Activated T-helper 2 cell treated with anti-CD3 and anti-CD28 coated beads, Interferon-gamma antibody, Interleukin-2, Interleukin-4, amounts not matched to agents 10 μg/mL and 5 μg/mL and 100 μg/mL, durations not matched to agents 14 hours and 24 hours and 36 hours (primary cell): ENCODE measurements at places on chromosomes 4 and X.

DNA sequence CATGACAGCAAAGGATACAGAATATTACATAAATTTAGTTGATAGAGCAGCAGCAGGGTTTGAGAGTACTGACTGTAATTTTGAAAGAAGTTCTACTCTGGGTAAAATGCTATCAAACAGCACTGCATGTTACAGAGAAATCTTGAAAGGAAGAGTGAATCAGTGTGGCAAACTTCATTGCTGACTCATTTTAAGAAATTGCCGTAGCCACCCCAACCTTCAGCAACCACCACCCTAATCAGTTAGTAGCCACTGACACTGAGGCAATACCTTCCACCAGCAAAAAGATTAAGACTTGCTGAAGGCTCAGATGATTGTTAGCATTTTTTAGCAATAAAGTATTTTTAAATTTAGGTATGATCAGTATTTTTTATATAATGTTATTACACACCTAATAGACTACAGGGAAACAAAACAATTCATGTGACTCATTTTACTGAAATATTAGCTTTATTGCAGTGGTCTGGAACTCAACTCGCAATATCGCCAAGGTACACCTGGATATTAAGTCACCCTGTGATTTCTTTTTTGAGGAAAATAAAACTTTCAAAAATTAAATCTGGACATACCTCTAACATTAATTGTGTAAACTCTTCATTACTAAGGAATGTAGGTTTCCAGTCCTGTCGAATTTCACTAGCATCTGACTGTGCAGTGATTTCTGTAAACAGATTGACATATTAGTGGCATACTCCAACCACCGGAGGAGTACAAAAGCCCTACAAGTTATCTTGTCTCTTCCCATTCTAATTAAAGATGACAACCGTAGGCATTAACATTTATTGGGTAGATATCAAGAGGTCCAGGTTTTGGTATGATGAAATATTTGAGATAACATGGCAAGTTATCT, 71.1 kb downstream of the CLOCK start:
- no peak for DNase-seq

GRCh38 chrX:100747703-100748102, 15.8 kb upstream of the SYTL4 start:
- DNase-seq, result no peak

- DNase-seq, result no peak
Measured at GRCh38 chr4:156948738-156949137, 22.9 kb downstream of the PDGFC start.

- DNase-seq, result no peak
Measured at GRCh38 chr4:185775792-185776555, 36.0 kb downstream of the SORBS2 start.

DNA sequence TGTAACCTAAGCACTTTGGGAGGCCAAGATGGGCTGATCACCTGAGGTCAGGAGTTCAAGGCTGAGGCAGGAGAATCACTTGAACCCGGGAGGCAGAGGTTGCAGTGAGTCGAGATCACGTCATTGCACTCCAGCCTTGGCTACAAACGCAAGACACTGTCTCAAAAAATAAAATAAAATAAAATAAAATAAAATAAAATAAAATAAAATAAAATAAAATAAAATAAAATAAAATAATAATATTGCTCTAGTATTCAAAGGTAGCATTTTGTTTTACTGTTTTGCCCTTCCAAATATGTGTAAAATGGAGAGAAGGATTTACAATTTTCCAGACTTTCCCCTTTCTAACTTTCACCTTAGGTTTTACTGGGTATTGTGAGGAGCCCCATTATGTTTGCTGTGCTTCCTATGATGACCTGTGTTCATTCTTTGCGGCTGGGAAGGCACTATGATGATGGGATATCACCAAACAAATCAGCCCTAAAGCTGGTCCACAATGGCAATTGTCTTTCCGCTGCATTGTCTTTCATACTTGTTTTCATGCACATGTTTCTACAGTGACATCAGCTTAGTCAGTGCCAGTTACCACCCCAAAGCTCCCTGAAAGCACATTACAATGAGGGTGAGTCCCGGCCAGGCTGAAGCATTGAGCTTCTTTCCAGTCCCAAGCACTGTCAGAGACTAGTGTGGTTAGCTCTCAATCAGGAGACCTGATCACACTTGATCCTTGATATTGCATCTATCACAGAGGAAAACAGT, 50.8 kb downstream of the DTHD1 start:
- DNase-seq, result no peak

- DNase-seq, result no peak
Measured at GRCh38 chr4:85302193-85302736, 172.7 kb upstream of the ARHGAP24 start.

DNA sequence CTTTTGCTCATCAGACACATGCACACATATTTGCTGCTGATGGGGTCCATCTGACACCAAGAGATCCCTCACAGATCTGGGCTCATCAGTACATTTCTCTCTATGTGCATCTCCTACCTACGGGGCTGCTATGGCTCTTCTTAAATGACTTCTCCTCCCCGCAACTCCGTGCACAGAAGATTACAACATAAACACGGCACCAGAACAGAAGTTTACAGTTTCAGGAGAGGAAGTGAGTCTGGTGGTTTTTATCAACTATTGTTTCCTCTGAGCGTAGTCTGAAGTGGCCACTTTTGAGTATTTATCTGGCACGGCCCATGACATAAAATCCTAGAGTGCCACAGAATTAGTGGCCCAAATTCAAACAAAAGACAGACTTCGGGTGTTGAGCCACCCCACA, 263.8 kb downstream of the PRDM5 start:
- no peak for DNase-seq

DNA sequence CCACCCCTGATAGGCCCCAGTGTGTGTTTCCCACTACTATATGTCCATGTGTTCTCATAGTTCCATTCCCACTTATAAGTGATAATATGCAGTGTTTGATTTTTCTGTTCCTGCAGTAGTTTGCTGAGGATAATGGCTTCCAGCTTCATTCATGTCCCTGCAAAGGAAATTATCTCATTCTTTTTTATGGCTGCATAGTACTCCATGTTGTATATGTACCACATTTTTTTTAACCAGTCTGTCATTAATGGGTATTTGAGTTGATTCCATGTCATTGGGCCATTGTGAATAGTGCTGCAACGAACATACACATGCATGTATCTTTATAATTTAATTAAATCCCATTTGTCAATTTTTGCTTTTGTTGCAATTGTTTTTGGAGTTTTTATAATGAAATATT, 10.3 kb upstream of the TMPRSS11A start:
- no peak for DNase-seq

- DNase-seq, result no peak
Measured at GRCh38 chr4:83323136-83323535, 11.5 kb downstream of the HPSE start.

DNA sequence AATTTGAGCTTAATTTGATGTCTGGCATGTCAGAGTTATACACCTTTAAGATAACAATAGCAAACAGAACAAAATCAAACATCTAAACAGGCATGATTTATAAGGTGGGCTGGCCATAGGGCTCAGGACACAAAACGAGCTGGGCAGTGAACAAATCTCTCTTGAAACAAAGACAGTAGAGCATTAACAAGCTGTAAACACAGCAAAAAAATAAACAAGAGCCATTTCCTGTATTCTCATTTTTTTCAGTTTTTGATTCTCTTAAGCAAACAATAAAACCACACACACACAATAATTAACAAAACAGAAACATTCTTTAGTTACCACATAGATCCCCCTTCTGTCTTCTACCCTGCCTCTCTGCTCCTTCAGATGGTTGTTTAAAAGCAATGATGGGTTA, 68.3 kb upstream of the TMEM150C start:
- no peak for DNase-seq

DNA sequence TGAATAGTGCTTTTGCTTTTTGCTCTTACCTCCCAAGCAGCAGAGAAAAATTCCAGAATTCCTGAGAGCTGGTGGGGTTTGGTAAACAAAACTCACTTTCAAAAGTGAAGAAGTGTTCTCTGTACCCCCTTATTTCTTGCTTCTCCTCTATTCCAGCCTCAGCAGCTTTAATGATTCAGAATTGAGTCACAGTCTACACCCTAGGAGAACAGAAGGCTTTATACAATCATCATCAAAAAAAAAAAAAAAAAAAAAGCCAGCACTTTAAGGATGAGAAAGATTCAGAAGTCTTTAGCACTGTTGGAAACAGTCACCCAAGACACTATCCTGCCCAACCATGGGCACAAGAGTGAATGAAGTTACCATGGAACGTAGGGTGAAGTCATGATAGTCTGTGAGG, 1583.1 kb upstream of the PCDH10 start:
- DNase-seq, result no peak

- no peak for DNase-seq
Measured at GRCh38 chr4:102535398-102536082, 34.4 kb downstream of the NFKB1 start.

- DNase-seq, result no peak
Measured at GRCh38 chr4:77845400-77845799, 17.2 kb upstream of the MRPL1 start.

- DNase-seq, result no peak
Measured at GRCh38 chrX:153409414-153410101, 1.7 kb upstream of the ZFP92 start.

DNA sequence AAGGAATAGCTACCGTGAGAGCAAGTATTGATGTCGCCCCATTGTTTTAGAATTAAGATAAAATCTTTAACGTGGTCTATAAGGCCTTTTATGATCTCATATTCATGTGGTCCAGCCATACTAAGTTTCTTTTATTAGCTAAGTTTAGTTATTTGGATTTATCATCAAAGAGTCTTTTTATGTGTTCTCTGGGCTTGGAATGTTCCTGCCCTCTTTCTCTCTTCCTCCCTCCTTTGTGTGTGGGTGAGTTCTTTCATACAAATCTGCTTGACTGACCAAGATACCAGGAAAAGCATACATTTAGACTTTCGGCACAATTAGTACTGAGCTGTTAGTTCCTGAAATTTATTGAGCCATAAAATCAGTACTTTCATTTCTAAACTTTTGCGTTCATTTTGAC, 11.3 kb downstream of the TDO2 start:
- no peak for DNase-seq

- DNase-seq, result no peak
Measured at GRCh38 chr4:79044141-79044659, 105.0 kb upstream of the PAQR3 start.

GRCh38 chrX:145848857-145849256, 31.2 kb downstream of the SLITRK2 start:
- no peak for DNase-seq

DNA sequence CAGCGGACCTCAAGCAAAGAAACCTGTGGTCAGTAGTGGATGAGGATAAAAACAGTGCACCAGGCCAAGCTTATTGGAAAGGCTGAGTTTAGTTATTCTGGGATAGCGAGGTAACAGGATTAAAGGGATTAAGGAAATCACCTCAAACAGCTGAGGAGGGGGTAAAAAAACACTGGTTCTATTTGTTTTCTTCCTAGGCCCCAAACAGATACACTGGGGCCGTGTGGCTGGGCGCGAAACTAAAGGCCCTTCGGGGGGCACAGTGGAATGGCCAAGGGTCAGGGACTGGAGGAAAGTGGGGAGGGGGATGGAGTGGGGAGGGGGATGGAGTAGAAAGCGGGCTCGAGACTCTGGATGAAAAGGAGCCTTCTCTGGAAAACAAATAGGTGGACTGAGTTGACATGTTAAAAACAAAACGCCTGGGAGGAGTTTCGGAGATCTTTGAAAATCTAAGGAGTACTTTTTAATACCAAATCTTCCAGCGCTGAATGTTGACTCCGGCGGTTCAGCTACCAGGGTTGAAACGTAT, 2.9 kb downstream of the SOX3 start:
- no peak for DNase-seq

DNA sequence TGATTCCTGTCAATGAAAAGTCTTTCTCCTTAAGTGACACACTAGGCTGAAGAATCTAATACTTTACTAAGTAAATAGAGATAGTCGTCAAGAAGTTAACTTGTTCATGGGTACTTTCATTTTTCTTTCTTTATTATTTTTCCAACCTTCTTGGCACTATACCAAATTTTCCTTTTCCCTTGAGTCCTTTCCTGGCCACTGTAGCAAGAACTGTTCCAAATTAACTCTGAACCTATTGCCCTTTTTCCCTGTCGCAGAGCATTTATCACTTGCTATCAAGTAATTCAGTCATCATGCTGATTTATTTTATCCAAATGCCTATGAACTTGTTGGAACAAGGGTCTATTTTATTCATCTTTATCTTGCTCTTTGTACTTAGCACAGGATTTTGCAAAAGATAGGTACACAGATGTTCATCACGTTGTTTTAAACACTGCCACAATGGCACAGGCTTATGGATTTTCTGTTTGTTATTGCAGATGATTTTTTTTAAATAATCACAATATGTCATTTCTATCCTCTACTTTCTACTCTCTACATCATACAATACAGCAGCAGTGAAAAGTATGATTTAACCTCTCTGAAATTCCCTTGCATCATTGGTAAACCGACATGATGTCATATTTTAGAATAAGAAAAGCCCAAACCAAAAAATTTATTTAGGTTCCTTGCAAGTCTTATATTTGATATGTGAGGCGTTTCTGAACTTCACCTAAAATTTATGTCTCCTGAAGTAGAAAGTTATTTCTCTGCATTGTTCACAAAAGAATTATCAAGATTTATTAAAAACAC, 2352.3 kb downstream of the PCDH7 start:
- DNase-seq, result no peak

DNA sequence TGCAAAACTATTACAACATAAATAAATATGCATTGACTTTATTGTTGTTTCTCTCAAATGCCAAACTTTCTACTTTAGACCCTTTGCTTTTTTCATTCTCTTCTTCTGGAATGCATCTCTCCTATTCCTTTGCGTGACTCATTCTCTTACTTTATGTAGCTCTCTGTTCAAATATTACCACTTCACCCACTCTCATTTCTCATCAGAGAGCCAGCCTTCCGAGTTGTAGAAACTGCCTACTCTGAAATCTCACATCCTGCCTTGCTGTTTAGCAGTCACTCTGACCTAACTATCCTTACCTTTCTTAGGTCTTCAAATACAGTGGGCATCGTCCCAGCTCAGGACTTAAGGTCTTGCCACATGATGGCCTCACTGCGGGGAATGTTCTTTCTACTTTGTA, 143.5 kb downstream of the GALNTL6 start:
- DNase-seq, result no peak

DNA sequence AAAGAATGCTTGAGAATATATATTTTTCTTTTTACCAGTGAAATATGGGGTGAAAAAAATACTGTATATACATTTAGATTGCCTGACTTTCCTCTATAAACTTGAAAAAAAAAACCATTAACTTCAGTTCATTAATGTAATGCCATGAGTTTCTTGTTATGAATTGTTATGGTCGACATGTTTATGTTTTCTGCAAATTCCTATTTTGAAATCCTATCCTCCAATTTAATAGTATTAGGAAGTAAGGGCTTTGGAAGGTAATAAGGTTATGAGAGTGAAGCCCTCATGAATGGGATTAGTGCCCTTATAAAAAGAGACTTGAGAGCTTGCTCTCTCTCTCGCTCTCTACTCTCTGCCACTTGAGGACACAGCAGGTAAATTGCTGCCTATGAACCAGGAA, 211.4 kb downstream of the LDB2 start:
- DNase-seq, result no peak

- DNase-seq, result no peak
Measured at GRCh38 chr4:93776386-93777080, 52.0 kb upstream of the ATOH1 start.
